ENCODE measurements at places on chromosomes 13 and 19.

GRCh38 chr13:50587115-50587514 is 256.4 kb downstream of the DLEU7 start:
- DNase-seq = no peak

DNA sequence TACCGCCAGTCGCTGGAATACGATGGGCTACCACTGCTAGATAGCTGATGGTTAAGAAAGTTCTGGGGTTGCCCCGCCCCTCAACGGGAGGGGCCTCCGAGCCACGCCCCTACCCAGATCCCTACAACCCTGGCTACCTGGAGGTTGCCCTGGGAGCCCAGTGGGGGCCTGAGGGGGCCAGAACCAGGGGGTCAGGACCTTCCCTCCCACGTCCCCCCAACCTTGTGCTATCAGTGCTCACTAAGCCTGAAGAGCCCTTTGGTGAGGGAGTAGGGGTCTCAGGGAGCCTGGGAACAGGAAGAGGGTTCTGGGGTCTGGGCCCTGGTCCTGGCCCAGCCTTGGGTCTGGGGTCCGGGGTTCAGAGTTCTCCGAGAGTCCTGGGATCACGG is 8.9 kb downstream of the OCEL1 start:
- DNase-seq = peak; percentile 73

DNA sequence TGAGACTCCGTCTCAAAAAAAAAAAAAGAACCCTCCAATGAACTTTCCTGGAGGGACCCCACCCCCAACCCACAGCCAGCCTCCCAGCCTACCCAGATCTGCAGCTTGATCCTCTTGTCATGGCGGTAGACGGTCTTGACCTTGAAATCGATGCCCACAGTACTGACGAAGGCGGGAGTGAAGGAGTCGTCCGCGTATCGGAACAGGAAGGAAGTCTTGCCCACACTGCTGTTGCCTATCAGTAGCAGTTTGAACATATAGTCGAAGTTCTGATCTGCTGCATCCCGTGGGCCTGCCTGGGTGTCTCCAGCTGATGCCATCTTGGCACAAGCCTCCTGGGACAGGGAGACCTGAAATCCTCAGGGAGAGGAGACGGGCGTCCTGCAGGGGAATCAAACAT is 2.4 kb downstream of the RAB3D start:
- DNase-seq = no peak

DNA sequence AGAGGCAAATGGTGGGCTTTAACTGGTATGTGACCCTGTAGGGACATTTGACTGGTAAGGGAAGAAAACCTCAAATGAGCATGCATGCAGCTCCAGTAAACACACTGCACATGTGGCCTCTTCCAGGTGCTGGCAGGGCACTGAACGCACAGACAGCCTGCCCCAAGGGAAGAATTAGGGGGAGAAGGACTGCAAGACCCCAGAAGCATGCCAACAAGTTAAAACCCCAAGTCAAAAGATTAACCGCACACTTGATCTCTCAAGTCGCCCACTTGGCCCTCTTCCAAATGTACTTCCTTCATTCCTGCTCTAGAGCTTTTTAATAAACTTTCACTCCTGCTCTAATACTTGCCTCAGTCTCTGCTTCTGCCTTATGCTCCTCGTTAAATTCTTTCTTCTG is 46.9 kb upstream of the SLITRK1 start:
- no peak for DNase-seq

- no peak for DNase-seq
Observed at GRCh38 chr19:42872608-42873007, 6.9 kb downstream of the PSG1 start.

DNA sequence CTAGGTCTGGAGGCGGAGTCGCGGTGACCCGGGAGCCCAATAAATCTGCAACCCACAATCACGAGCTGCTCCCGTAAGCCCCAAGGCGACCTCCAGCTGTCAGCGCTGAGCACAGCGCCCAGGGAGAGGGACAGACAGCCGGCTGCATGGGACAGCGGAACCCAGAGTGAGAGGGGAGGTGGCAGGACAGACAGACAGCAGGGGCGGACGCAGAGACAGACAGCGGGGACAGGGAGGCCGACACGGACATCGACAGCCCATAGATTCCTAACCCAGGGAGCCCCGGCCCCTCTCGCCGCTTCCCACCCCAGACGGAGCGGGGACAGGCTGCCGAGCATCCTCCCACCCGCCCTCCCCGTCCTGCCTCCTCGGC is at the start of gene SLC5A5:
TSS of gene SLC5A5 (plus strand) at position 68 of the 373 bp plus-strand sequence. CDS start 375 bp downstream, outside the sequence.
- no peak for DNase-seq

- no peak for DNase-seq
Observed at GRCh38 chr13:25800523-25800922, 251.3 kb downstream of the SHISA2 start.

- no peak for DNase-seq
Observed at GRCh38 chr13:100124265-100124664, 35.4 kb downstream of the PCCA start.

GRCh38 chr13:42064259-42064658 is 15.8 kb downstream of the DGKH start:
- DNase-seq = no peak

DNA sequence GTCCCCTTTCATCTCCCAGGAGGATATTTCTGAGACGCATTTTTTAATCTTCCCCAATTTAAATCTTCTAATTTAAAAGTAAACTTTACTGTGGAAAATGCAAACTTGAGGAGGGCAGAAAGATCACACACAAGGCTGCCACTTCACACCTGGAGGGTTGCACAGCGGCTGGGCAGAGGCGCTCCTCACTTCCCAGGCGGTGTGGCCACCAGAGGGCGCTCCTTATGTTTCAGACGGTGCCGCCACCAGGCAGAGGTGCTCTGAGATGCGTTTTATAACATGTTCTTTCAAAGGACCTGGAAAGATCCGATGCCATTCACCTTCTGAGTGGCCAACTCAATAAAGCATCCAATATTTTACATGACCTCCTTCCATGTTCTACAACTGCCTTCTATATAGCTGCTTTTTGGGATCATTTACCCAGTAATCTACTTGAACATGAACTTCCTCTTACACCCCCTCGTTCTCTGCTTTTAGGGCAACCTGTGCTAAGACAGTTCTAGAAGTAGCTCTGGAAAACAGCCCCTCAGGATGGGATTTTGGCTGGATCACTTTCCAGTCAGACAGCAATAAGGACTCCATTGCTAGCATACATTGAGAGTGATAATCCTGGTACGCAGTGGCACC is 14.8 kb upstream of the MTUS2 start:
- DNase-seq = peak; percentile 31

DNA sequence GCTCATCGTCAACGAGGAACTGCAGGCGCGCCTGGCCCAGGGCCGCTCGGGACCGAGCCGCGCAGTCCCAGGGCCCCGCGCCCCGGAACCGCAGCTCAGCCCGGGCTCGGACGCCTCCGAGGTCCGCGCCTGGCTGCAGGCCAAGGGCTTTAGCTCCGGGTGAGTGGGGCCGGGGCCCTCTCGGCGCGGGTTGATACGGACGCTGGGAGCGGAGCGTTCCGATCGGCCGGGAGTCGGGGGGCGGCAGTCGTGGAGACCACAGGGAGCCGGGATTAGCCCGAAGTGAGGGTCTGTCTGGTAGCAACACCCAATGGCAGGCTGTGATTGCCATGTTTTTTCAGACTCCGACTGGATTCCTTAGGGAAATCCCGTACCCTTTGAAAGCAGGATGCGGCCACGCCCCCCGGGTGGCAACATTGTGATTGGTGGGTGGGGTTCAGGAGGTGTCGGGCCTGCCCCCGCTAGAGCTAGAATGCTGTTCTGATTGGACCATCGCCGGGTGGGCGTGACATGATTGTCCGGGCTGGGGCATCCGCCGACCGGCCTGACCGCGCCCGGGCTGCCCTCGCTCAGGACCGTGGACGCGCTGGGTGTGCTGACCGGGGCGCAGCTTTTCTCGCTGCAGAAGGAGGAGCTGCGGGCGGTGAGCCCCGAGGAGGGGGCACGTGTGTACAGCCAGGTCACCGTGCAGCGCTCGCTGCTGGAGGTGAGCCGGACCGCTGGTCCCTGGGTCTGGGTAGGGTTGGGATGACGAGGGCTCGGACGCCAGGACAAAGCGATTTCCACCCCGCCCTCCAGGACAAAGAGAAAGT is 11.3 kb downstream of the EPS8L1 start:
- DNase-seq = peak; percentile 49

DNA sequence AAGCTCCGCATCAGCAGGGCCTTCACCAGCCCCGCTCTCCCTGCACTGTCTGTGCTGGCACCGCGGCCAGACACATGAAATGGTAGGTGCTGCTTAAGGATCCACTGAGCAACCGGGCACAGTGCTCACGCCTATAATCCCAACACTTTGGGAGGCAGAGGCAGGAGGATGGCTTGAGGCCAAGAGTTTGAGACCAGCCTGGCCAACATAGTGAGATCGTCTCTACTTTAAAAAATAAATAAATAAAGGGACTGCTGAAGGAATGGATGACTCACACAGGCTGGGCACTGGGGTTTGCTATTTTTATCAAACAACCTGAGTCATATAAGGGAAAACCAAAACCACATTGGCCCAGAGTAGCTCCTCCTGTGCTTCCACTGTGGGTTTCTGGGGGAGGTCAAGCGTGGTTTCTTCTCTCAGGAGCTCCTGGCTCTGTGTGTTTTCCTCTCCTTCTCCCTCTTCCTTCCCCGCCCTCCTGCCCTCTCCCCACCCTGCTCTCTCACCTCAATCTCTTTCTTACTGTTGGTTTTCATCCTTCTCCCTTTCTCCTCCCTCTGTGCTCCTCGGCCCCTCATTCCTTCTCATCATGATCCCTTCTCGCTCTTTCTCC is 21.3 kb downstream of the VRK3 start:
- no peak for DNase-seq

GRCh38 chr13:41199526-41199925 is 5.2 kb upstream of the KBTBD7 start:
- no peak for DNase-seq

GRCh38 chr19:41159881-41160280 is 33.1 kb upstream of the CYP2S1 start:
- DNase-seq = peak; percentile 86

DNA sequence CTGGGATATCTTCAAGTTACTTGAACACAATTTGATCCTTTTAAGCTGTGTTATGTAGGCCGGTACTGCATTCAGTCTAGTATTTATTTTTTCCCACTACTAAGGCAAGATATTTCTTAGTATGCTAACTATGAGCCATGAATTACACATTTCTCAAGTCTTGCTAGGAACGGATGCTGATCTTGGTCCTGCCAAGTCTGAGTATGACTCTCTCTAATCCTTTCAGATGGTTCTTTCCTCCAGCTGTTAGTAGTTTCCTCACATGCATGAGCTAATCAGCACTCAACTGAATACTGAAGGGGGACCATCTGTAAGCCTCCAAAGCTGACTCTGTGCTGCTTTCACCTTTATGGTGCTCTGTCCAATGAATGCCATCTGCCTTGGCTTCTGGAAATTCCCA is 460.3 kb downstream of the KCTD12 start:
- no peak for DNase-seq

DNA sequence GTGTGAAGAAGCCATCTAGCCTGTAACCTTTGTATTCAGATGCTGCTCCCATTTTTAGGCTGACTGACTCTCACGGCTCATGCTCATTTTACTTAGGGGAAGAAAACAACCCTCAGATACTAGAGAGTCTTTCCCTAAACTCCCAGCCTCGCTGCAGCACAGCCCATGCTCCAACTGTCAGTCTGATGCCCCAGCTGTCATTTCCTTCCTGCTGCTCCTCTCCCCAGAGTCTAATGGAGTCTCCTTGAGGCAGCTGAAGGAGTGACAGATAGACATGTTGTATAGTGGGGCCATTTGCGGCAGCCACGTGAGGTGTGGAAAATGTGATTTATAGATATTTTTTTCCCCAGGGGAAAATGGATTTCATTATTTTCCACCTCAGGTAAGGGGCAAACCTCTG is 59.2 kb upstream of the OLFM4 start:
- no peak for DNase-seq

GRCh38 chr19:4081441-4082129 is 14.9 kb upstream of the ZBTB7A start:
- DNase-seq = peak; percentile 38

DNA sequence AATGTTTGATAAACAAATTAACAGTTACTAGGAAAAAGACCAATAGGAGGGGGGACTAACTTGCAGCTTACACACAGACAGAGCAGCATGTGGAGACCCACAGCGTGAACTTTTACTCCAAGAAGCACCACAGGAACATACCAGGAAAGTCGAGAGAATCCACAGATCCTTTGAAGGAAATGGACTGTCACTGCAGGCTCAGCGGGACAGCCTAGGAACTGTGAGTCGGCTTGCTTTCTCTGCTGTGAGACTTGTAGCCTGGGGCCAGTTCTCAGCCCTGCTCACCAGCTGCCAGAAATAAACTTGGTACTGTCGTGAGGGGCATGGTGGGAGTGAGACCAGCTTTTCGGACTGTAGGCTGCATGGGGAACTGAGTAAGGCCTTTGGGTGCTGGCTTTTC is 1211.5 kb downstream of the PCDH17 start:
- DNase-seq = no peak

- no peak for DNase-seq
Observed at GRCh38 chr19:40279120-40279551, 6.0 kb downstream of the AKT2 start.

DNA sequence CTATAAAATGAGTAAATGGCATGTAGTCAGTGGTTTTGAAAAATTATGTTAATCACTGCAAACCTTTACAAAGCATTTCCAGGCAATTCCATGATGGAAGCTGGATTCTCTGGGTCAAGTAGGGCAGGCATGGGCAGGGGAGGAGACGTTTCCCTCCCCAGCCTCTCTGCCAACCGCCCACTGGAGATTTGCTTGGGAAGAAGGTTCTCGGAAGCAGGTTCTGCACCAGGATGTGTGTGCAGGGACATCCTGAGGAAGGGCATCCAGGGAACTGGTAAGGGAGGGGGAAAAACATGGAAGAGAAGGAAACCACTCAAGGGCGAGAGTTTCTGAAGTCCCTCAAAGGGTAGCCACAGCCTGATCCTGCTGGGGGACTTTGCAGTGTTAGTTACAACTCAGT is 469.1 kb downstream of the TSHZ3 start:
- no peak for DNase-seq

DNA sequence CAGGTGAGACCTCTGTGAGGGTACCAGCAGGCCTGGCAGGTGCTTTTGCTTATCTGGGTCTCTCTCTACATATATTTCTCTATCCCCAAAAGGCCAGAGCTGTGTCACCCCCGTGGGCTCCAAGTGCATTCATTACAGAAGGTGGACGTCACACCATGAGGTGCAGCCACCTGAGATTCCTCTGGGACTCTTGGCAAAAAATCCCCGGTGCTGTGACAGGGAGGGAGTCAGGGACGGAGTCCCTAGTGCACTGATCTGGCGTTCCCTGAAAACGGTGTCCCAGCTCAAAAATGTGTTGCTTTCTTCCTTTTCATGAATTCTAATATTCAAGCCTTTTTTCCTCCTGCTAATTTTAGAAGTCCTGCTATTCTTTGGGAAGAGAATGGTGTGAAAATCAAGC is 13.5 kb downstream of the TSHZ3 start:
- no peak for DNase-seq

DNA sequence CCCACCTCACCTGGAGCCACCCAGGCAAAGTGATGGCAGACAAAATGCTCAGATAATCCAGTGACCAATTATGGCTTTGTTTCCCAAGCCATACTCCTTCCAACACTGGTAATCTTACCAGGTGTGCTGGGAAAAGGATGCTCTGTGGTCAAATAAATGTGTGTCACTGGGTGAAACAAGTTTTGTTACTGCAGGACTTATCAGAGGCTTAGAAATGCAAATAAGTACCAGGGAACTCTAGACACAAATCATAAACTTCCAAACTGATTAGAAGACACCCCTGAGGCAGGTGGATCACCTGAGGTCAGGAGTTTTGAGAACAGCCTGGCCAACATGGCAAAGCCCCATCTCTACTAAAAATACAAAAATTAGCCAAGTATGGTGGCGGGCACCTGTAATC is 26.4 kb downstream of the PIN1 start:
- DNase-seq = no peak

Measured in erythroblast (primary cell).